Astrocyte (in vitro differentiated cells and primary cell): ENCODE measurements at places on chromosomes 1 and 21. TPM values are rescaled to one million over a fixed set of nuclear protein-coding genes. Genes with fewer than 3 reads are reported as not detected.

Gene SELENBP1
- total RNA-seq = 7.2 and 7.3 TPM in 2 replicates

Gene ADCY10
- 0.07 and 0.27 TPM in 2 replicates for total RNA-seq

Gene KPRP
- not detected in 2 replicates for total RNA-seq

Gene LENEP
- 0.99 TPM in 1 of 2 replicates, not detected in the other for total RNA-seq

Gene ANGPTL7
- total RNA-seq = 0.70 and 0.86 TPM in 2 replicates

Gene NOC2L
- 83.7 and 91.4 TPM in 2 replicates for total RNA-seq

Gene RHBG
- not detected in 2 replicates for total RNA-seq

Gene LCE3D
- total RNA-seq = not detected in 2 replicates

Gene CIART
- total RNA-seq = 4.8 and 6.3 TPM in 2 replicates

Gene CLEC20A
- total RNA-seq = not detected in 2 replicates

- H3K27ac ChIP-seq = no peak overlapping the region
- H3K4me1 ChIP-seq = peaks cover 3% of the 10 kb centered on the region
- no peak for DNase-seq
- no peak overlapping the region for H3K4me3 ChIP-seq
Measured at GRCh38 chr1:54777011-54777410, 12.7 kb upstream of the PARS2 start.

GRCh38 chr1:100832694-100833428, 61.8 kb downstream of the EXTL2 start:
- H3K27ac ChIP-seq = no peak overlapping the region
- H3K27me3 ChIP-seq = no peaks in the 10 kb centered on the region
- H3K36me3 ChIP-seq = no peaks in the 10 kb centered on the region
- no peak for DNase-seq
- H3K4me3 ChIP-seq = no peak overlapping the region

DNA sequence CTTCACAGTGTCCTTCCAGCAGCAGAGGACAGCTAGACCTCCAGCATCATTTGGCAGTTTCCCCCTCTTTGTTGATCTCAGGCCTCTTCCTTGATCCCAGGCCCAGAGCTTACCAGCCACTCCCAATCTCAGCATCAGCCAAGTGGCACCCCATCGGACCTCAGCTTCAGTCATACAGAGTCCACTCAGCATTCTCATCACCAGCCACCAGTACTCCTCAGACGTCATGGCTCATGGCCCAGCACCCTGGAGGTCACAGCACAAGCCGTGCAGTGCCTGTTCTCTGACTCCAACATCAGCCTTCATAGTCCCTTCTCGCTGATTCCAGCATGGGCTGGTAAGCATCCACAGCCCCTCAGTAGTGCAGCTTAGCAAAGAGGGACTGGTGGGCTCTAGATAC, 487.6 kb upstream of the DAB1 start:
- DNase-seq = no peak
- no peaks in the 10 kb centered on the region for H3K4me1 ChIP-seq
- H3K27ac ChIP-seq = no peak overlapping the region
- no peaks in the 10 kb centered on the region for H3K36me3 ChIP-seq

- H3K27me3 ChIP-seq = peaks cover 11% of the 10 kb centered on the region
- H3K27ac ChIP-seq = no peak overlapping the region
- peak; percentile 49 for DNase-seq
- H3K4me3 ChIP-seq = no peak overlapping the region
Measured at GRCh38 chr1:156346636-156347035, 8.3 kb downstream of the TSACC start.

DNA sequence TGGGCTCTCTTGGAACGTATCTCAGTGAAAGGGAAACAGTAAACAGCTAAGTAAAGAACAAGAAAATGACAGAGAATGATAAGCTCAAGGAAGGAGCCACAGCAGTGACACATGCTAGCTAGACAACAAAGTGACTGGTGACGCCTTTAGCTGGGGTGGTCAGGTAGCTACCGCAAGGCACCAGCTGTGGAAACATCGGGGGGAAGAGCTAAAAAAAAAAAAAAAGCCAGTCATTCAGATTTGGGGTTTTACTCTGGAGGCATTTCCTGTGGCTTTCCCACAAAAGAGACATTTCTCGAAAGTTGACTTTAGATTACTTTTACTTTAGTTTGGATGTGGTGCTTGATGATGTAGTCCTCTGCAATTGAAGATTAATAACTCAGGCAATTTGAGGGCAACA, 2.1 kb downstream of the FHAD1 start:
- no peak overlapping the region for H3K27ac ChIP-seq
- peaks cover 21% of the 10 kb centered on the region for H3K27me3 ChIP-seq
- no peak overlapping the region for H3K4me3 ChIP-seq
- peak; percentile 29 for DNase-seq
- no peaks in the 10 kb centered on the region for H3K36me3 ChIP-seq

- no peak overlapping the region for H3K27ac ChIP-seq
- H3K4me1 ChIP-seq = no peaks in the 10 kb centered on the region
- no peaks in the 10 kb centered on the region for H3K36me3 ChIP-seq
- no peak for DNase-seq
- H3K27me3 ChIP-seq = no peaks in the 10 kb centered on the region
- H3K4me3 ChIP-seq = no peak overlapping the region
Measured at GRCh38 chr1:87786861-87787545, 458.3 kb downstream of the LMO4 start.

DNA sequence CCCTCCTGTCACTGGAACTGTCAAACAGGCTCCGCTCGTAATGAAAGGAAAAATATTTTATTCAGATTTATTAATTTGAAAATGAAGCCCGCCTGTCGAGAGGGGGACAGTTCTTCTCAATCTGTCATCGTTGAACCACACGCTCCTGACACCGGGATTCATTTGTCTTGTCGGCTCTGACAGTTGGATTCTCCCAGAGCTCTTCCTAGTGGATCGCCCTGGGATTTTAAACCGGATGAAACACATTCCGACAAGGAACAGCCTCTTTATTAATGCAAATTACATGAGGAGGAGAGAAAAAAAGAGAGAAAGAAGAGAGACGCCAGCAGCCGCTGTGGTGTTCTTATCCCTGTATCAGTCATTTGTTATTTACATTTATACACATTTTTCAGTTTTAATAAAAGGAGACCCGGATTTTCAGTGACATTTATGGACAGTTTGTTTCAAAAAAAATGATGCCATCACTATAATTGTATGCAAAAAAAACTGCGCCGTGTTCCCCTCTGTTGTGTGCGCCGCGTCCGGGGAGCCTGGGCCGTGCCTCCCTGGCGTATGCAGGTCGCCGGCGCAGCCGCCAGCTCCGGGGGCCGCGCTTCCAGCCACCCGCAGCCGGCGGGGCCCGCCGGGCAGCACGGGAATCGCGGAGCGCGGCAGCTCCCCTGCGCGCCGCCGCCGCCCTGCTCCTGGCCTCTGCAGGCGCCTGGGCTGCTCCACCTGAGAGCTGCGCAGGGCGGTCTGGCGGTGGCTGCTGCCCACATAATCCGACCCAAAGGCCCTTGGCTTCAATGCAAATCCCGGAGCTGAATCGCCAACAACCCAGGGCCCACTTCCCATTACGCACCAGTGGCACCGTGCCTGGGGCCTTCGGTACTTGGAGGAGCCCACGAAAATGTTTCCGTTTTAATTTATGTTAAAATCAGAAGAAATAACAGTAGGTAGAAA, 237.9 kb upstream of the PBX1 start:
- peaks cover 2% of the 10 kb centered on the region for H3K4me1 ChIP-seq
- DNase-seq = peak; percentile 14

DNA sequence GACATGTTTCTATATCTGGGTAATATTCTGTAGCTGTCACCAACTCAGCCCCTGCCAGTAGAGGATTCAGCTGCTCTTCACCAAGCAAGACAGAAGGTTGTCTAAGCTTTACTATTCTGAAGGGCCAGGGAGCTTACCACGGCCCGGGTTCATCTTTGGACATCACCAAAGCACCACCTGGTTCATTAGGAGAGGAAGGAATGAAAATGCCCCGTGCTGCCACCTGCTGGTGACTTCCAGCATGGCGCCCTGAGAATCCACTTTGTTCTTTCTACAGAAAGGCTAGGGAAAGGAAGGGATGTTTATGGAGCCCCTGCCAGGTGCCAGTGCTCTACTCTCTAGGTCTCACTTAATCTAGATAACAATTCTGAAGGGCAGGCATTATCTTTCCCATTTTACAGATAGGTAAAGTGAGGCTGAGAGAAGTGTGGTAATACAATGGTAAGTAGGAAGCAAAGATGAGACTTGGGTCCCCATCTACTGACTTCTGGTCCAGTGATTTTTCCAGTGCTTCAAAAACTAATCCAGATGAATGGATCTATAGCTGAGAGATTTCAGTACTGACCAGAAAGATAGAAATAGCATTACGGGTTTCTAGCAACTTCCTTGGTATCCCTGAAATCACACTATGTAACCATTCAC, 79.5 kb downstream of the BEND5 start:
- no peak for DNase-seq
- H3K27me3 ChIP-seq = peaks cover 4% of the 10 kb centered on the region
- H3K4me3 ChIP-seq = no peak overlapping the region
- H3K36me3 ChIP-seq = no peaks in the 10 kb centered on the region

- no peak overlapping the region for H3K4me3 ChIP-seq
- no peak for DNase-seq
- peaks cover 9% of the 10 kb centered on the region for H3K4me1 ChIP-seq
- H3K27ac ChIP-seq = no peak overlapping the region
Measured at GRCh38 chr1:5981009-5981380, 11.2 kb downstream of the NPHP4 start.

GRCh38 chr1:221418346-221418745, 323.5 kb downstream of the DUSP10 start:
- H3K4me3 ChIP-seq = no peak overlapping the region
- DNase-seq = peak; percentile 80
- no peaks in the 10 kb centered on the region for H3K27me3 ChIP-seq

GRCh38 chr1:248596615-248597014, 885 bp downstream of the OR2T10 start:
- no peak for DNase-seq
- H3K4me3 ChIP-seq = no peak overlapping the region
- no peaks in the 10 kb centered on the region for H3K36me3 ChIP-seq
- H3K27me3 ChIP-seq = no peaks in the 10 kb centered on the region
- H3K27ac ChIP-seq = no peak overlapping the region

DNA sequence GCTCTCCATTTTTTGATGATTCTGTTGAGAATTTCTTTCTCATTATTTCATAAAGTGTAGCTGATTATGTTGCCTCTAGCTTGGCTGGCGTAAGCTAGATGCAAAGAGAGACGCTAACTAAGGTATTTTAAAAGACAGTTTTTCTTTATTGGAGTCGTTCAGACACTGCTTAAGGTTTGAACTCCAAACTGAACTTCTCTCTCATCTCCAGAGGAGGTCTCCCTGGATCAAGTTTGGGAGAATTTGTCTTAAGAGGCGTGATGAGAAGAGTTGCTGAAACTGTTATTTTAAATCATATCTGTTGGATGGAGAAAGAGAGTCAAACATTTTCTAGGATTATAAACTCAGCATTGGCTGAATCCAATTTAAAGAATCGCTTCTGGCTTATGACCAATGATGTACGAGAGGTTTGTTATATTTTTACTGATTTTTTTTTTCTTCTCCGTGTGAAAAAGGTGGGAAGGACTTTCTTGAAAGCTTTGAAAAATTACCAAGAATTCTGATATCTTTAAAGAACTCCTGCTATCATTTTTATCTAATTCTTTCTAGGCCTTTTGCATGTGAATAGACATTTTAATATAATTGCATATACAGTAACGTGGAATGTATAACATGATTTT, 34.0 kb downstream of the MAP3K7CL start:
- H3K27me3 ChIP-seq = no peaks in the 10 kb centered on the region
- peaks cover 22% of the 10 kb centered on the region for H3K4me1 ChIP-seq
- peak; percentile 71 for DNase-seq
- peaks cover 33% of the 10 kb centered on the region for H3K36me3 ChIP-seq
- H3K27ac ChIP-seq = peak overlapping the region; percentile 97
- no peak overlapping the region for H3K4me3 ChIP-seq

DNA sequence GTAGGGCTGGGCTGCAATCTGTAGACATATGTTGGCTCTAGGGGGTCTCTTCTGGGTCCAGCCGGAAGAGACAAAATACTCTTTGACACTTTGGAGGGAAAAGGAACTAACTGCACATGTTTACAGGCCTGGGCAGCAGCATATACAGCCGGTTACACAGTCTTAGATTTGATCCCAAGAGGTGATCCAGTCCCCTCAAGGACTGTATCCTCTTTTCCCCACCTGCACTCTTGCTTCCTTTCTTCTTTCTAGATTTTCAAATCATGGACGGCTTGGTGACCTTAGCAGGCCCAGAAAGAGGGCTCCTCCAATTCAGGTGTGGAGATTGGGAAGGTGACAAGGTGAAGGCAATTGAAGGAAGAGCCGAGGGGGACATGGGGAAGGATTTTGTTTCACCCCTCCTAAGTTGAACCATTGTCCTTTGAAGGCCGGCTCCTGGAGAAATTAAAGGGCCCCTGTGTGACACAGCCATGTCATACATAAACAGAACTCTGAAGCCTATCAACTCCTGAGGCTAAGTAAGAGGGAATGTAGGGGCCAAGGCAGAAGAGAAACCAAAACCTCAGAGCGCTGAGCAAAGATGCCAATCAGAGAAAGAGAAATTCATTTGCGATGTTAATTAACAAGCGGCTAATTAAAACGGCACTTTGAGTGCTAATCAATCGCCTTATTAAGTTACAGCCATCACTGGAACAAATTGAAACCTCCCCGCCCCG, 5.9 kb upstream of the BARHL2 start:
- H3K4me1 ChIP-seq = no peaks in the 10 kb centered on the region
- no peaks in the 10 kb centered on the region for H3K36me3 ChIP-seq
- peaks cover 97% of the 10 kb centered on the region for H3K27me3 ChIP-seq
- no peak overlapping the region for H3K27ac ChIP-seq
- DNase-seq = no peak

DNA sequence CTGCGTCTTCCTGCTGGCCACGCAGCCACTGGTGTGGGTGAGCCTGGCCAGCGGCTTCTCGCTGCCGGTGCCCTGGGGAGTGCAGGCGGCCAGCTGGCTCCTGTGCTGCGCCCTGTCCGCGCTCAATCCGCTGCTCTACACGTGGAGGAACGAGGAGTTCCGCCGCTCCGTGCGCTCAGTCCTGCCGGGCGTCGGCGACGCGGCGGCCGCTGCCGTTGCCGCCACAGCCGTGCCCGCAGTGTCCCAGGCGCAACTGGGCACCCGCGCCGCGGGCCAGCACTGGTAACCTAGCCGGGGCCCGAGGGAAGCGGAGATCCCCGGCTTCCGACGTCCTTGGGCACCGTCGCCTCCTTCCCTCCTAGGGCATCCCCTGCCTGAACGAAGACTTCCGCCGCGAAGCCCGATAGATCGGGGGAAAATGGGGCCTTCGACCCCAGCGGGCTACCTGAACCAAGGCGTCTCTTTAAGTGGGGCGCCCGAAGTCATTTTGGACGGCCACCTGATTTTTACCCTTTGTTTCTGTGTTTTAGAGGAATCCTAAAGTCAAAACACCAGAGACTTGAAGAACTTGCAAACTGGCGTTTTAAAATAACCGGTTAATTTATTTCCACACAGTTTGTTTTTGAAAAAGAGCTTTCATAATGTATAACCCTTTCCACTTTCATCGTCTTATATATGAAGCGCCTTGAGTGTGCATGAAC, 2.0 kb downstream of the GPR88 start:
- peaks cover 36% of the 10 kb centered on the region for H3K27me3 ChIP-seq
- no peak overlapping the region for H3K27ac ChIP-seq
- H3K4me3 ChIP-seq = peak overlapping the region; percentile 21
- H3K4me1 ChIP-seq = peaks cover 9% of the 10 kb centered on the region

- H3K27ac ChIP-seq = no peak overlapping the region
- H3K27me3 ChIP-seq = no peaks in the 10 kb centered on the region
- DNase-seq = no peak
- H3K4me3 ChIP-seq = no peak overlapping the region
- H3K4me1 ChIP-seq = no peaks in the 10 kb centered on the region
- H3K36me3 ChIP-seq = no peaks in the 10 kb centered on the region
Measured at GRCh38 chr1:192170196-192170984, 12.1 kb downstream of the RGS18 start.
